Natural killer cell treated with Interleukin-12 subunit alpha and Interleukin-12 subunit beta and Interleukin-15 and Interleukin-18, amount 100 ng/mL, for 72 hours (primary cell): ENCODE measurements at places on chromosomes 7 and 10. TPM values are rescaled to one million over a fixed set of nuclear protein-coding genes. Genes with fewer than 3 reads are reported as not detected.
A peak's percentile ranks its signal among the peaks of the same experiment; 100 is the strongest.

The NOBOX gene
- not detected for total RNA-seq

DNA sequence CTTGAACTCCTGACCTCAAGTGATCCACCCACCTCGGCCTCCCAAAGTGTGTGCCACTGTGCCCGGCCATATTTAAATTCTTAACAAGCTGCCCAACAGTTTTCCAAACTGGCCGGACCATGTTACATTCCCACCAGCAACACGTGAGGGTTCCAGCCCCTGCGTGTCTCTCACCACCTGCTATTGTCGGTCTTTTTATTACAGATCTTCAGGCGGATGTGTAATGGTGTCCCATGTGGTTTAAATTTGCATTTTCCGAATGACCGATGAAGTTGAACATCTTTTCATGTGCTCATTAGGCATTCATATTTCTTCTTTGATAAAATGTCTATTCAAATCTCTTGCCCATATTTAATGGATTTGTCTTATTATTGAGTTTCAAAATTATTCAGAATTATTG, 11.5 kb downstream of the ELFN1 start:
- DNase-seq = no peak

GRCh38 chr10:106874604-106874889, 290.0 kb downstream of the SORCS1 start:
- no peak for DNase-seq

DNA sequence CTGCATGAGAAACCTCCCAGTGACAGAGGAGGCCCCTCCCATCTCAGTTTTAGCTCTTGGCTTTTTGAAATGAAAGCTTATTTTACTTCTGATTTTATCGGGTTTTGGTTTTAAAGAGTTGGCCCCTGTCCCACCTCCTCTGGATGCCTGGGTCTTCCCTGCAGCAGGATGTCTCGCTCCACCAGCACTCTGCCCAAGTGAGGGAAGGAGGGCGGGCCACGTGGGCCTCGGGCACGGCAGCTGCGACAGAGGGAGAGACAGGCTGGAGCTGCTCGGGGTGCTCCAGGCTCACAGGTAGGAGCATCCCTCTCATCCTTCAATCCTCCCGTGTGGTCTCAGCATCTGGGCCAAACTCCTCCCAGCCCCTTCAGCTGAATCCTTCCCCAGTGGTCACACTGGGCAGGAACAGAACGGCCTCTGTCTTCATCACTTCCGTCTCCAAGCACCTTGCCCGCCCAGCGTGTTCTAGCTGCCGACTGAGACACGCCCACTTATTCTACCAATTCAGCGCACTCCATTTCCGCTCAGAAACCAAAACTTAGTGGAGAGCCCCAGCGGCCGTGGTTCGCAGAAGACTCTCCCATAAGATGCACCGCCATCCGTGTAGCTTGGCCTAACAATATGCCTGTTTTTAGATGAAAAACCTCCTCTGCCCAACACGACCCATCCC, 222.9 kb downstream of the GLRX3 start:
- peak; percentile 32 for DNase-seq

- DNase-seq = no peak
Measured at GRCh38 chr10:31112961-31113360, 81.3 kb upstream of the ZNF438 start.

The ZNF503 gene
- 0.11 TPM for total RNA-seq

DNA sequence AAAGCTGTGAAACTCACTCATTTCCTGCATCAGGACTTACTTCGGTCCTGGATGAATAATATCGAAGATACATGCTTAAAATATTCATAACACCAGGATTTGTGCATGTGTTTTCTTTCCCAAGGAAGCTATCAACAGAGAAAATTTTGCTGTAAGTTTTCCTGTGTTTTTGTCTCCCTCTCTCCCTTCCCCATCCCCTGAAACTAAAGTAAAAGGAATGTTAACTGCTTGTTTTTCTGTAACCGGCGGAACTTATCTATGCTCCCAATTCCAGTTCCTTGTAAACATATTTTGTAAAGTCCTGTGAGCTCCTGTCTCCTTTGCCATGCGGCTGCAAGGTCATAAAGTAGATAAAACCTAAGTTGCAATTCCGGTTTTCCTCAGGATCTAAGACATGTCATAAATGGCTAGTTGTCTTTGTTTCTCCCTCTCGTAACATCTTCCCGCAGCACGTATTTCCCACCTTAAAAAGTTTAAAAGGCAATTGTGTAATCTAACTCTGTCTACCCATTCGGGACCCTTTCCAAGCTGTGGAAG, 79.0 kb upstream of the POM121L12 start:
- DNase-seq = no peak

DNA sequence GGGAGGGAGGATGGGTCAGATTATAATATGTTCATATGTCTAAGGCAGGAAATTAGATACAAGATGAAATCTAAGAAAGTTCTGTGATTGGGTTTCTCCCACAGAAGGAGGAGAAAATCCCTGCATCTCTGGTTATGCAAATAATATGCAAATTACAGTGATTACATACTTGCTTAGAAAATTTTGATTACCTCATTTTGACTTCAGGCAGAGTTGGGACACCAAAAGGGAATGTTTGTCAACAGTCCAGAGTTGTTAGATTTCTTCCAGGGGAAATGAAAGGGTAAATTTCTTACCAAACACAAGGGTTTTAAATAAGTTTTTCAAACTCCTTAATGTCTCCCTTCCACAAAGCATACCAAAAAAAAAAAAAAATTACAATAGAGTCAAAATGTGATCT, 101.4 kb upstream of the STEAP1B start:
- DNase-seq = no peak

The PRPS1L1 gene
- total RNA-seq = not detected

The PPP1R3A gene
- not detected for total RNA-seq

The LIPJ gene
- not detected for total RNA-seq

GRCh38 chr7:130352194-130353074, 7.8 kb downstream of the CPA5 start:
- no peak for DNase-seq

The SEMA3E gene
- total RNA-seq = not detected

- DNase-seq = no peak
Measured at GRCh38 chr10:43981232-43981631, 332.6 kb upstream of the ZNF32 start.

- no peak for DNase-seq
Measured at GRCh38 chr10:132187430-132188138, 836 bp downstream of the DPYSL4 start.

DNA sequence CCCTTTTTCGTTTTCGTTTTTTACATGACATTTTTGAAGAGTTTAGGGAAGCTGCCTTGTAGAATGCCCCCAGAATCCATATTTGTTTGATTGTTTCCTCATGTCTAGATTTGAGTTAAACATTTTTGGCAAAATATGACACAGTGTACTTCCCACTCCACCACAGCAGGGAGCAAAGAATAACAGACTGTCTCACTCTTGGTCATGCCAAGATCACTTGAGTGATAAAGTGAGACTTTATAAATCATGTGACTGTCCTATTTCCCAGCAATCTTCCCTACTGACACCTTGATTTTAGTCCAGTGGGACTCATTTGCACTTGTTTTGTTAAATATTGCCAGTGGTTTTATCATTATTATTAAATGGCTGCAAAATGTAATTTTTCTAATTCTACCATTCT, 44.4 kb upstream of the USP6NL start:
- no peak for DNase-seq

The SYCE1 gene
- not detected for total RNA-seq

The SAMD9L gene
- 30.7 TPM for total RNA-seq

GRCh38 chr10:121998462-121998861, 9.5 kb downstream of the TACC2 start:
- no peak for DNase-seq

GRCh38 chr7:1645071-1645409, 25.0 kb upstream of the ELFN1 start:
- no peak for DNase-seq

The ADAM12 gene
- total RNA-seq = 0.06 TPM

GRCh38 chr7:9391221-9391620, 957.8 kb downstream of the NXPH1 start:
- DNase-seq = no peak
